ENCODE measurements at places on chromosomes 6 and 20.

DNA sequence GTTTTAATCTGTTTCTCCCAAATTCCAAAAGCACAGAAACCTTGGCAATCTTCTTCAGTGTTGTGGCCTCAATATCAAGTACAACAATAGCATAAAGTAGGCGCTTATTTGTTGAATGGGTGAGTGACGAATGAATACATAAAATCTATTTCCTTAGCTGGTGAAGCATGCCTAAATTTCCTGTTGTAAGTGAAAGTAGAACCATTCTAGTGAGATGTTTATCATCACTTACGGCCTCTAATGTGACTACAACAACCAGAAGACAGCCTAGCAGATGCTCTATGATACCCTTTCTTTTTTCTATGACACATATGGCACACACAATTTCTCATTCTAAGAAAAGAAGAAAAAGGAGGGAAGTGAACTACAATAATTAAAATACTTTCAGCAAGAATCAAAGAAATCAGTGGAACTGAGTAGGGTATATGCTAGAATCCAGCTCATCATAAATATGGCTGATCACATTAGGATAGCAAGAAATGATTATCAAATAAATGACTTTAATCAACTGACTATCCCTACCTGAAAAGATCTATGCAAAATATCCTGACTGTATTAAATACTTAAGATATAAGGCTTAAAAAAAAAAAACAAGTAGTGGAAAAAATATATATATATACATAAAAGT is 67.4 kb downstream of the BTBD9 start:
- no peak for DNase-seq

DNA sequence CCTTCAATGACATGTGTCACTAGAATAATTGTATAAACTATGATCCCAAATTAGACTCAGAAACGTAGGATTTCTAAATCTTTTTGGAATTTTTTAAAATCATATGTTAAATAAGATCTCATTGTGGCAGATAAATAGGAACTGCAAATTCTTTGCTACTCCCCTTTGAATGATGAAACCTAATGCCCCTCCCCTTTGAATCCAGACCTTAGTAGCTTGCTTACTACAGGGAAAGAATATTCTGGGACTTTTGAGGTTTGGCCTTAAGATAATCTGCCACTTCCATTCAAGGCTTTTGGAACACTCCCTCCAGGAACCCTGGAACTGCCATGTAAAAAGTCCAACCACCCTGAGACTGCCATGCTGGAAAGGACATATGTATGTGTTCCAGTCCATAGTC is 7.1 kb downstream of the TDP2 start:
- no peak for DNase-seq

DNA sequence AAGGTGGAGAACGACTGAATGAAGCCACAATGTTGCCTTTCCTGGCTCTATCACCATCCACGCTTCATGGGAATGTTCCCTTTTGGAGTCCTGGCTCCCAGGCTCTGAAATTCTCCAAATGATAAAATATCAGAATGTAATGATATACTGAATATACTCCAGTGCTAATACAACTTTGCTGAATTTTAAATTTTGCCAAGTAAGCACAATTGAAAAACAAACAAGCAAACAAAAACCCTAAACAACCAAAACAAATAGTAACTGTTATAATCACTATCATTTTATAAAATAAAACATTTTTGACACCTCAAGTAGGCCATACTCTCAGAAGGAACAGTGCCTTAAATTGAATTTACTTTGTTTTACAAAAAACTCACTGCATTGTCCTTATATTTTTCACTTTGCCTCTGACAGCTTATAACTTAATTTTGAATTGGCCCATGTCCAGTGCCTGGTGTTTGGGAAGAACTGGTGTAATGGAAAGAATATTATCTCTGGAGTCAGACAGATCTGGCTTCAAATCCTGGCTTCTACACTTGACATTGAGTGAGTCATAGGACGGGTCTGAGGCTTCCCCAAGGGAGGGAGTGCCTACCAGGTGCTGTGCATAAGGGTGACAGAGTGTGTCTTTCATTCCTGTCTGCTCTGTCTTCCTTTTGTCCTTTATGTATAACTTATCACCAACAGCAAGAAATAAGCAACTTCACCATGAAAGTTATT is 698.3 kb downstream of the EPM2A start:
- no peak for DNase-seq

- no peak for DNase-seq
Measured at GRCh38 chr20:42697962-42698361, 491.7 kb downstream of the PTPRT start.
